RWPE1 (cell line): ENCODE measurements at places on chromosomes 7 and 10.

GRCh38 chr10:37754538-37755323 lies 102.7 kb downstream of the ZNF248 start:
- DNase-seq, result peak; percentile 13

DNA sequence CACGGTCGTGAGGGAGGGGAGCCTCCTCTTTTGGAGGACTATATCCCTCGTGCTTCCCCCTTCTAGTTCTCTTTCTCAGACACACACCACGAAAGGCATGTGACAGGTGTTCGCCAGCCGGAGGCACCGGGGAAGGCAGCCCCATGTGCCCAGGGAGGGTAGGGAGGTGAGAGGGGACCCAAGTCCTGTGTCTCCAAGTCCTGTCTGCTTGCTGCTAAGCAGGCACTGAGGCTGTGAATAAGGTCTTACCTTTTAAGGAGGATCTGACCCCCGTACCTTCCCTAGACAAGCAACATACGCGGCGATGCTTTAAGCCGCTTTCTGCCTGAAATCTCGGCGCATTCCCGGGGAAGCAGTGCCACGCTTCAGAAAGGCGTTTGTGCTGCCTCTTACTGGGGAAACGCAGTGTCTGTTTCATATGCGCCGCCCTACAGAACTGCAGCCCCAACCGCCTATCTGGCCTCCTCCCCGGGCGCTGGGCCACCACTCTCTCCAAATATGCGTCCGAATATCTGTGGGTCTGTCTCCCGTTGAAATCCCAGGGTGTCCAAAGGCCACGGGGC lies 770 bp downstream of the PLXNA4 start:
- no peak for DNase-seq

- no peak for DNase-seq
Observed at GRCh38 chr7:137715533-137715932, 131.2 kb downstream of the DGKI start.

DNA sequence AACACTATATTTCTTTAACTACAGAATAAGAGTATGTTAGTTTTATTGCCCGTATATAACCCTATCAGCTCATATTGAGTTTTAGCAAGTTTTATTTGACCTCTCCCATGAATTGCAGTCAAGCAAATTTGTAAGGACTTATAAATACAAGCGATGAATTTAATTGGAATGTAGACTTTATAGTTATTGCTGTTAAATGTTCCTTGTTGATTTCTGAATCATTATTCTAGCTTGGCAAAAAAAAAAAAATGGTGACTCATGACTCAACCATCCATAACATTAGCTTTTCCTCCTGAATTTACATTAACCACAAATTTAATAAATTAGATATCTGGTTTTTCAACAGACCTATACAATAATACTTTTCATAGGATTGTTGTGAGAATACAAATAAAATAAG lies 334.0 kb upstream of the LRRTM3 start:
- no peak for DNase-seq

DNA sequence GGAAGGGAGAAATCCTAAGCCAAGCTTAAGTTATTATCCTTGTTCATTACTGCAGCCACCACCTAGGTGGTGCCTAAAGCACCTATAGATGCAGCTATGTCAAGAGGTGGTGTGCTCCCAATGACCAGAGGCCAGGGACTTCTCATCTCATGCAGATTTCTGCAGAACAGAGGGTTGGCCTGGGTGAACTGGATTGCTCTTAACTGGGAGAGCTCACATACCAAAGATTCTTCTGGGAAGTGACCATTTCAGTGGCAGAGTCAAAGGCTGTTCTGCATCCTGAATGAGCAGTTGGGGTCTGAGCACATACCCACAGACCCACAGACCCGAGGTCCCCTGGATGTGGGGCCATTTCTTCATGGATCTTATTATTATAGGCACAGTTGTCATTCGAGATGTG lies 2.1 kb upstream of the CRHR2 start:
- no peak for DNase-seq

GRCh38 chr10:31668326-31668725 lies 260.3 kb downstream of the ARHGAP12 start:
- no peak for DNase-seq

DNA sequence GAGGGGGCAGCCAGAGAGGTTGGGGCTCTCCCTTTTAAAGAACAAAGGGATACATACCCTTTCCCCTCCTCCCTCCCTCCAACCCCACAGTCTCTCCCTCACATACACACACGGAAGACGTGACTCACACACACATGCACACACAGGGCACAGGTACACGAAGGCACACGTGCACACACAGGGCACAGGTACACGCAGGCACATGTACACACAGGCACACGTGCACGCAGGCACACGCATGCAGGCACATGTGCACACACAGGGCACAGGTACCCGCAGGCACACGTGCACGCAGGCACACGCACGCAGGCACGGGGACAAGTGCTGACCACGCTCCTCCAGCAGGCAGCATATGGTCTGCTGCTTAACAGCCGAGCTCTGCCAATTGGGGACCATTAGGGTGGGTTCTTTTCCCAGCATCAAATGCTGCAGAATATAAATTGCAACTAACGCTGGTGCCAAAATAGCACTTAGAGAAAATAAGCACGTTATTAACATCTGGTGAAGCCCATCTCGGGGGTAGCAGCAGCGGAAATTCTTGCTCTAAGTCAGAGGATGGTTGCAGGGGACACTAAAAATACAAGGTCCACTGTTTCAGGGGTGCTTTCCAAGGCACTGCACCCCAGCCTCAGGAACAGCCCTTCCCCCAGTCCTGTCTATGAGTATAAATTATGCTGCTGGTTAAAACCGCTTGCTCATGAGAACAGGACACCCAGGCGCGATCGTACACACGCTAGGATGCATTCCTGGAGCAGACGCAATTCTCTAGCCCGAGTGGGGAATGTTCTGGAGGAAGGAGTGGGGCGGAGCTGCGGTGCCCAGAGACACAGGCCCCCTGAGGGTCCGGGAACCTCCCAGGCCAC lies 55.2 kb upstream of the TNRC18 start:
- no peak for DNase-seq

GRCh38 chr10:31322647-31323046 lies 3.6 kb downstream of the ZEB1 start:
- DNase-seq, result no peak

DNA sequence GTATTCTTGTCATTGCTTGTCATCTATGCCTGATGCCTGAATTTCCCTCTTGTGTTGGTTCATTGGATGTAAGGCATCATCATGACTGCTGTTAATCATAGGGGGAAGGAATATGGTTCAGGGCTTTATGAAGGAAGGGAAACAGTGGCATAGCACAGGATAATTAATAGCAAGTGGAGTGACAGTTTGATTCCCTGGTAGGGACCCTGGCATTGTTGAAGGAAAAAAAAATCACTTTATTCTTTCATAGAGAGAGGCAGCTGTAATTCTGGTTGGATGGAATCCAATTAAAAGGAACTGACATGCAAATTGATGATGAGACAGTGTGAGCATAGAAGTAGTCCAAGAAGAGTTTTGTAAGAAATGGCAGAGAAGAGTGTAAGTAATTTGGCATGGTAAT lies 121.4 kb downstream of the AUTS2 start:
- DNase-seq, result no peak

GRCh38 chr7:107898997-107899594 lies 8.1 kb downstream of the DLD start:
- no peak for DNase-seq

DNA sequence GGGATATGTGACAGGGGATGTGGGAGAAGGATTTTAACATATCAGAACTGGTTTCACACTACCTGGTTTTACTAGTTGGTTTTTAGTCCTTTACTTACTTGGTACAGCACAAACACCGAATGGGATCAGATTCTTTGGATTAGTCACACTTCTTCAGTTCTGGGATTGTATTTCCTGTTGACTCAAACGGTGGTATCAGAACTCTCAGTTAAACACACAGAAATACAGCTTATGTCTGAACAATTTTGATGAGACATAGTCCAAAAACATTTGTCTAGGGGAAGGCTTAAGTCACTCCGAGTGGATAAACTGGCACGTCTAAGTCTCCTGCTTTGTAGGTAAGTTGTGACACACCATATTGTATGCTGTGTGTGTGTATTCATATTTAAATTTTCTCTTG lies 480.5 kb downstream of the PHTF2 start:
- DNase-seq, result peak; percentile 42

DNA sequence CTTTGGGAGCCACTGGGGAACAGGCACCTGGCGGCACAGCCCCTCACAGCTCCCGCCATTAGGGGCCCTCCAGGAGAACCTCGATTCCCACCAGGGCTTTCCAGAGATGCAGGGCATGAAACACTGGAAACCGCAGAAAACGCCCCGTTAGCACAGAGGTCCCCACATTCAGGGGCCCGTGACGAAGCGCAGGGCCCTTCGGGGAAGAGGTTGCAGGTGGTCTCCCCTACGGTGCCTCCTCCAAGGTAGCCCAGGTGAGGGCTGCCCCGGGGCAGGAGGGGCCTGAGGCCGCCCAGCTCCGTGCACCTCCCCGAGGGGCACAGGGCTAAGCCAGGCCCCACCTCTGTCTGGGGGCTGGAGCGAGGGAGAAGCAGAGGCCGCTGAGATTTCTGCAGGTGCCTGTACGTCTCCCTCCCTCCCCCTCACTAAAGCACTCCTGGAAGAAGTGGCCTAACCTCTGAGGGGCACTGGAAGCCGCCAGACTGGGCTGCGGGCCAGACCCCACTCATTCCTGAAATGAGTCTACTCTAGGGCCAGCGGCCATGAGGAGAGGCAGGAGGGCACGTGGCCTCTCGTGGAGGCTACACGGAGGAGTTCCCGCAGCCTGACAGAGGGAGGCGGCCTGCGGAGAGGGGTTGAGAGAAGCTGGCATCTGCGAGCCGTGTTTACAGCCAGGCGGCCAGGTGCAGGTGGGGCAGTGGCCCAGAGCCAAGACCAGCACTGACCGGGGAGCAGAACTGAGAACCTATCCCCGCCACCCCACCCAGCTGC lies 6.9 kb downstream of the PDGFA start:
- no peak for DNase-seq

GRCh38 chr7:74003621-74004020 lies 24.4 kb upstream of the ELN start:
- no peak for DNase-seq

- no peak for DNase-seq
Observed at GRCh38 chr7:100185726-100186125, 8.0 kb downstream of the STAG3 start.

DNA sequence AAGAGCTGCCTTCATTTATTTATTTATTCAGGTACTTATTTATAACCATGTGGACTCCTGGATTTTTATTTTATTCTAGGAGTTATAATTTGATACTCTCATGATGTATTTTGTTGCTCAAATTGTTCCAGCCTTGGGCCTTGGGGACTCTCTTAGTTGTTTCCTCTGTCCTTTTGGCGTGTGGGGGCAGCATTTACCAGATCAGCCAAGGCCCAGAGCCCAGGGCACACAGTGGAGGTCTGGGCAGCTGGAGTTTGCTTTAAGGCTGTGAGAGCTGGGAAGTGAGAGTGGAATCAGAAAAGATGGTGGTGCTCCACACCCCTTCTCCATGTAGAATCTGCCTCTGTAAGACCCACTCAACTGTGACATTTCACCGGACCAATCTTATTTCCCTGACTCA lies 398.9 kb downstream of the RPS24 start:
- DNase-seq, result no peak

GRCh38 chr7:70455925-70456324 lies 676.0 kb upstream of the GALNT17 start:
- no peak for DNase-seq

DNA sequence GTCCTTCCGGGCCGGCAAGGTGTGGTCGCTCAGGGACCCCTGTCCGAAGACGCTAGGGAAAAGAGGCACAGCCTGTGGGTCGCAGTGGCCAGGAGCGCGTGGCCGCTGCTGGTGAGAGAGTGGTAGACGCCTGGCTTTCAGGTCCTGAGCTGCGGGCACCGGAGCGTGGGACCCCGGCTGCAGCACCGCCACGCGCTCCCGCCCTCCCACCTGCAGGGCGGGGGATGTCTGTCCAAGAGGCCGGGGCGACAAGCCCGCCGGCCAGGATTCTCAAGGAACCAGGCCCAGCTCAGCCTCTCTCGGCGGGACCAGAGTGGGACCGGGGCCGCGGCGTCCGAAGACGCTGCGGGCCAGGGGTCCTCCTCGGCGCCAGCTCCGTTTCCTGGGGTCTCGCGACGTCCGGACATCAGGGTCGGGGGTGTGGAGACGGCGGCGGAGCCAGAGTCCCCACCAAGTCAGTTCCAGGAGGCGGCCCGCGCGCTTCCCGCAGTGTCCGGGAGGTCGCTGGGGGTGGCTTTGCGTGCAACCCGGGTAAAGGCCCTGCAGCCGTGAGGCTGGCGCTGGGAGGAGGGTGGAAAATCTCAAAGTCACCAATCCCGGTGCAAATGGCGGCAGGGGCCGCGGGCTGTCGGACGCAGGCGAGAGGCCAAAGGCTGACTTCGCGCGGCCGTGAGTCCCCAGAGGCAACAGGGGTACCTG lies 5.5 kb downstream of the ZNF503 start:
- DNase-seq, result no peak

- no peak for DNase-seq
Observed at GRCh38 chr10:91191584-91191919, 28.9 kb upstream of the PCGF5 start.

DNA sequence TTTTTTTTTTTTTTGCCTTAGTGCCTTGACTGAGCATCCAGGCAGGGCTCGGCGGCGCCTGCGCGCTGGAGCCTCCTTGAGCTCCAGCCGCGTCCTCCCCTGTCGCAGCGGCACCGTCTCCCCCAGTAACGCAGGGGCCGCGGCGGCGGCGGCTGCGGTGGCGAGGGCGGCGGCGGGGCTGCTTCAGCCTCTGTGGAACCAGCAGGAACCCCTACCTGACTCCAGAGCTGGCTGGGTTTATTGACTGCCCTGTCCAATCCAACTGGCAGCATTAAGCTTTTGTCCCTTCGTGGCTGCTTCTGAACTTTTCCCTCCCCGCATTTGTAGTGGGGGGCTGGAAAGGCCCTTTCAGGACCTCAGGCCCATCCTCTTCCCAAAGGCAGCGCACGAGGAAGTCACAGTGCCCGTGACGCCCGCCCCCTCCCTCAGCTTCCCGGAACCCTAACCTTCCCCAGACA lies at the start of gene GPR85:
Gene GPR85 (minus strand): TSS at position 397 of the 458 bp plus-strand sequence. CDS start 2,106 bp downstream, outside the sequence.
- DNase-seq, result peak; percentile 38

DNA sequence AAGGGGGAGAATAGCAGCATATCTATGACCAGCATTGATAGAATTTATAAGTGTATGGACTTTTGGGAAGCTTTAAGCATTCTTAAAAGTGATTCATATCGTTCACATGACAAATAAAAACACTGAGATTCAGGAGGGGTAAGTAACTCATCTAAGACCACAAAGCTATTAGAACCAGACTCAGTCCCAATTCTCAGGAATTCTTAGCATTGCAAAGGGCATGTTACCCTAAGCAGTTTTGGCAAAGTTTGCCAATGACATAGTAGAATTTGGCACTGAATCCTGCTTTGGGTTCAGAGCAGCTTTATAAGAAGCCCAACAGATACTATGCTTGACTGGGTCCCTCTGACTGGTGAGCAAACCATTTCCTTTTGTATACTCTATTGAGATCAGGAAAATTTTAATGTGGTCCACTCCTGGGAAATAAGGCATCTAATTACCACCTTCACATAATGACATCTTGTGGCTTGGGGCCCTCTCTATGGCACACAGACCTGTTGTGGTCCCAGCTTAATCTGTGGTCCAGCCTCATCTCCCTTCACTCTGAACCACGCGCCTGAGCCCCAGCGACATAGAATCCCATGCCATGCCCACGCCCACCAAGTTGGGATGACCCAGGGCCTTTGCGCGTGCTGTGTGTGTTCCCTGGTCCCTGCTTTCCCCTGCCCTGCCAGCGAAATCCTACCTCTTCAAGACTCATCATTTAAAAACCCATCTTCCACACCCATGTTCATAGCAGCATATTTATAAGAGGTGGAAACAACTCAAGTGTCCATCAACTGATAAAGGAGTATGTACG lies 37.5 kb upstream of the DOCK1 start:
- no peak for DNase-seq

GRCh38 chr10:34791947-34792346 lies 23.1 kb downstream of the PARD3 start:
- no peak for DNase-seq
